ENCODE measurements at places on chromosomes 3 and 15.

DNA sequence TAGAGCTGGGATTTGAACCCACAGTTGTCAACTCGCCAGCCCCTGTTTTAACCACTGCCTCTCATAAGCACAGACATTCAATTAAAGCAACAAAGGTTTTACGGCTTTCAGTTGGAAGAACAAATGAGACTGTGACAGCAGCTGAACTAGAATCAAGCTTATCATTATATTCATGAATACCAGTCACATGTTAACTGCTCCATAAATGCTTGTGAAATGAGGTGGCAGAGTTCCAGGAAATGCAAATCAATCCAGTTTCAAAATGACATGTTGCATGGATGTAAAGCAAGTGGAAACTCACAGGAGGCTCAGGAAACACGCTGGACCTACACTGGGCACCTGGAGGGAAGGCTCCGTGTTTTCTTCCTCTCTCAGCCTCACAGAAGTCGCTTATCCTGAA, 3.9 kb downstream of the GP5 start:
- DNase-seq = no peak

DNA sequence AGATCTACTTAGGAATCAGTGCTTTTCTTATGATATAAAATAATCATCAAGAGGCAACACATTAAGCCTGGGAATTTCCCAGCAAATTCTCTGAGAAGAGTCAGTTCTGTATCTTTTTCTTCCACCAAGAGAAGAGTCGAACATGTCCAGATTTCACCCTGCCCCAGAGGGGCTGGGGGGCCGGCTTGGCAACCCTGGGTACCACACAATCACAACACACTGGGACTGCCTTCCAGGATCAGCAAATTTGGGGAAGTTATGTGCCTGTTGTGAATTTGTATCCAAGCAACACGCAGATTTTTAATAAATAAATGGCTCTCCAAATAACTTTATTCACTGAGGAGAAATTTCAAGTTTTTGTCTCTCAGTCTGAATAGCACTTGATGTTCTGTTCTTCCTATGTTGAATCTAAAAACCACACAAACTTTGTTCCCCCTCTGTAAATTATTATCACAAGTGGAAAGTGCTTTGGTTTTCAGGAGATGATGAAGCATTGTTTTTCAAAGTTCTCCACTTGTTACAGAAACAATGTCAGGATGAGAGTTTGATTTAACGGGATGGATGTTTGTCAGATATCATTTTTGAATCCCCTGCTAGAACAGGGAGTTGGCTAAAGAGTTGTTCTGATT, 357.2 kb downstream of the ZNF385D start:
- DNase-seq = no peak

- no peak for DNase-seq
These were observed 687.0 kb downstream of the NTRK3 start for GRCh38 chr15:87569581-87569980.

DNA sequence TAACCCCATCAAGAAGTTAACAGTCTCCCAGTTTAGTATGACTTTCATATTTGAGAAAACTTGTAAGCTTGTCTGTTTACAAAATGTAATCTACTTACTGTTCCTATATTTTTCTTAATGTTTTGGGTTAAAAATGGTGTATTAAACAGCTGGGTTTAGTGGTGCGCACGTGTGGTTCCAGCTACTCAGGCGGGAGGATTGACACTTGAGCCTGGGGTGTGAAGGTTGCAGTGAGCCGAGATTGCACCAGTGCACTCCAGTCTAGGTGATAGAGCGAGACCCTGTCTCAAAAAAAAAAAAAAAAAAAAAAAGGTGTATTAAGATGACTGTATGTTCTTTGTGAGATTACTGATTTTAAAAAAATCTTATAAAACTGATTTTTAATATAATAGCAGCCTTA, 69.3 kb downstream of the BBX start:
- DNase-seq = no peak

DNA sequence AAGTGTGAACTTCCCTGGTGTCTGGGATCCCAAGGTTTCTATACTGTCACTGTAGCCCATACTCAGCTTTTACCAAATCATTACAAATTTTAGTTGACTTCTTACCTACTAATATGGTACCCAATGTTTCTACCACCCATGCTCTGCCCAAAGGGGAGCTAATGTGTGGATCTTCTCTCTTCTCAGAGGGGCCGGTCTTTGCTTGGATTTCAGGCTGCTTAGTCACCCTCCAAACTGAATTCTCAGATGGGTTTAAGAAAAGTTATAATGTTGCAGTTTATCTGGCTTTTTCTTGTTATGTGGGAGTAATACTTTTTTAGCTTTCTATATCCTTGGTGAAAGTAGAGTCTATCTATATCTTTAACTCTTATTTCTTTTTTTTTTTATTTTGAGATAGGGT, 67.1 kb upstream of the AKAP13 start:
- DNase-seq = no peak

DNA sequence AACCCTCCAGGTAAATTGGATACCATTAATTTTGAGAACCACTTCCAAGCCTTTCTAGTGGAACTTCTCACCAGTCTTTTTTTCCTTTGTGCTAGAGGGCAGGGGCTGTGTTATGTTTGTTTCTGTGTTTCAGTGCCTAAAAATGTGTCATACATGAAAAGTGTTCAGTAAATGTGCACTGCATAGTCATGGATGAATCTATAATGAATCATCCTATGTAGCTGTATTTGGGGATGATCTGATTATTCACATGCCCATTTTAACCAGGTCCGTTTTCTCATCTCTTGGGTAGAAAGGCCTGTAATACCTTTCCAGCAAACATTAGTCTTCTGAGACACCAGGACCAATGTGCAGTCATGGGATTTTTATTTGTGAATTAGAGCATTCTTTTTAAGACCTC, 583.0 kb upstream of the GOLIM4 start:
- DNase-seq = no peak

- no peak for DNase-seq
These were observed 604.3 kb downstream of the FGF12 start for GRCh38 chr3:192122832-192123594.

GRCh38 chr3:110576960-110577359, 494.7 kb upstream of the NECTIN3 start:
- DNase-seq = no peak

DNA sequence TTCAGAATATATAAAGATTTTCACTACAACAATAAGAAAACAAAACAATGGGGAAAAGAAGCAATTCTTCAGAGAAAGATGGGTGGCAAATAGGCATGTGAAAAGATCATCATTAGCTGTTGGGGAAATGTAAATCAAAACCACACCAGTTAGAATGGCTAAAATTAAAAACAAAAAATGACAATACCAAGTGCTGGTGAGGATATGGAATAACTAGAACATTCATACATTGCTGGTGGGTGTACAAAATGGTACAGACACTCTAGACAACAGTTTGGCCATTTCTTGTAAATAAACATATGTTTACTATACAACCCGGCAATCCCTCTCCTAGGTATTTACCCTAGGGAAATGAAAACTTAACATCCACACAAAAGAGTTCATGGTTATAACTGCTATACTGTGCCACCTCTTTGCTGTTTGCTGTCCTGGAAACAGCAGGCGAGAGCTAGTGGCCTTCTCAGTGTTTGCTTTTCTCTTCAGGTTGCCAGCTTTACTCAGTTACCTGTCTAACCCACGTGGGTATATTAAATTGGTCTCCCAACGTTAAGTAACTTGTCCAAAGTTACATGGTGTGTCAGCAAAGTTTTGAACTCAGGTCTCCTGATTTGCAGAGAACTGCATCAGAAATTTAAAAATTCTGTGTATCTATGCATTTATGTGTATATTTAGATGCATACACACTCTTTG, 4.6 kb upstream of the NIT2 start:
- no peak for DNase-seq

DNA sequence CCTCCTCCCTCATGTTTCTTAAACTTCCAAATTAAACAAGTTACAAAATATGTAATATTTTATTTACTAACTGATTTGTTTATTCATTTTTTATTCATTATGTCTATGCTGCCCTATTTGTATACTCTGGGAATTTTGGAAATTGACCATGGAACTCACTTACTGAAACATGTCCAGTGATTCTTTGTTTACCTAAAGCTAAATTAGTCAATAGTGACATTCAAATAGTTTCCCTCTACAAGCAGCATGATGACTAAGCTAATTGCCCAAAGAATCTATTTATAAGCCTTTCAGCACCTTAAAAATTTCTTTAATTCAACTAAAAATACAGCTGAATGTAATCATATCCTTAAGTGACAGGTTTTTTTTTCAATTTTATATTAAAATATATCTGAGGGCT, 437.7 kb downstream of the SI start:
- DNase-seq = no peak

DNA sequence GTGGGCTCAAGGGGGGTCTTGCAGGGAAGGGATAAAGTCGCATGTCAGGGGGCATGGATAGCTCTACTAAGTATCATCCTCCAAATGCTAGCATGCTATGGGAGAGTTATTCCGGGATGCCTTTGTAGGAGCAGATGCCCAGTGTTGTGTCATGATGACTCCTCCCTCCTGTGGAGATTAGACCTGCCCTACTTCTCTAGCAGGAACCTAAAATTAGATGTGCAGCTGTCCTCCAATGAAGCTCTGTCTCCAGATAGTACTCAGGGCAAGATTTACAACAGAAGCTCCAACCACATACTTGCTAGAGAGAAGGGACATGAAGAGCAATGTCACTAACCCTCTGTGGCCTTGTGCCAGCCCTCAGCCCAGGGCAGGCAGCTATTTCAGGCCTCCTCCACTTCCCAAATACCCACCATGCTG, 82.5 kb downstream of the AGBL1 start:
- DNase-seq = no peak

DNA sequence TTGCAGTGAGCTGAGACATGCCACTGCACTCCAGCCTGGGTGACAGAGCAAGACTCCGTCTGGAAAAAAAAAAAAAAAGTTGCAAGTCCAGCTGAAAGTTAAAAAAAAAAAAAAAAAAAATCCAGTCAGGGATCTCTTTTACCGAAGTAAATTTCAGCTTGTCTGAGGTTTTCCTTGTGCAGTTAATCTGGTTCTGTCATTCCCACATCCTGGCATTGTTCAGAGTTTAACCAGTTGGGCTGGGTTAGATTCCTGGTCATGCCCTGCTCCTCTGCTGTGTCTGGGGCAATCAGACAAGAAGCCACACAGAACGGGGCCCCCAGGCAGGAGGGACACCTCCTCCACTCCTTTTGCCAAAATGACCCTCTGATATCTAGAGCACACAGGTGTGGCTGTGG, 84.1 kb upstream of the KLHL25 start:
- no peak for DNase-seq

GRCh38 chr3:188807006-188807405, 364.8 kb upstream of the TPRG1 start:
- DNase-seq = no peak

DNA sequence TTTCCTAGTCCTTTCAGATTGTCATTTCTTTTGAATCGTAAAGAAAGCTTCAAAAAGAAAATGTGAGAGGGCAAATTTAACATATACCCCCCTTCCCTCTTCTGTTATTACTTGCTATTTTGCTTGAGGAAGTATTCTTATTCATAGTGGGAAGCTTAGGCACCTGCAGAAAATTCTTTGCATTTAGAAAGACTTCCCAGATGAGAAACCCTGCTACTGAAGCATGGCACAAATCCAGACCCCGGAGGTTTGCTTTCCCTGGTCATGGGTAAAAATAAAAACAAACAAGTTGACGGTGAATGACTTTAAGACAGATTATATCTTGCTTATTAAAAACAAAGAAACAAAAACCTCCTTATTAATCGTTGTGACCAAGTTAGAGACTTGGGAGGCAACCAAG, 93.9 kb downstream of the IL5RA start:
- no peak for DNase-seq

GRCh38 chr3:51968170-51968775, 1.0 kb upstream of the PCBP4 start:
- DNase-seq = peak; percentile 48

GRCh38 chr3:101849714-101850245, 466 bp downstream of the NFKBIZ start:
- DNase-seq = peak; percentile 59

GRCh38 chr3:177595530-177596188, 398.4 kb upstream of the TBL1XR1 start:
- DNase-seq = no peak

GRCh38 chr3:148943506-148944205, 47.7 kb upstream of the GYG1 start:
- DNase-seq = no peak

DNA sequence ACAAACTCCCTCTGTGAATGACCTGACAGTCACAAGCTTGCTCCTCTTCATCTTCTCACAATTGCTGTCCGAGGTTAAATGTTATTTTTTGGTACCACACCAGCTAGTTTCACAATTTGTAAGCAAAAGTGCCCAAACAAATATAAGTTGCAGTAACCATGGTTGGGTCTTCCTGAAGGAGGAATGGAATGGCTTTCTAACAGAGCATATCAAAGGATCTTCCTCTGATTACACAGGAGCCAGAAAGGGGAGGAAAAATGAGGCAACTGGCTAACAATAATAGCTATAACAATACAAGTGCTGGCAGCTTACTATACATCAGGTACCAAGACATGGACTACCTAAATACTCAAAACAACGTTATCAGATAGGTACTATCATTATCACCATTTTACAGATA, 90.4 kb downstream of the WWTR1 start:
- no peak for DNase-seq

DNA sequence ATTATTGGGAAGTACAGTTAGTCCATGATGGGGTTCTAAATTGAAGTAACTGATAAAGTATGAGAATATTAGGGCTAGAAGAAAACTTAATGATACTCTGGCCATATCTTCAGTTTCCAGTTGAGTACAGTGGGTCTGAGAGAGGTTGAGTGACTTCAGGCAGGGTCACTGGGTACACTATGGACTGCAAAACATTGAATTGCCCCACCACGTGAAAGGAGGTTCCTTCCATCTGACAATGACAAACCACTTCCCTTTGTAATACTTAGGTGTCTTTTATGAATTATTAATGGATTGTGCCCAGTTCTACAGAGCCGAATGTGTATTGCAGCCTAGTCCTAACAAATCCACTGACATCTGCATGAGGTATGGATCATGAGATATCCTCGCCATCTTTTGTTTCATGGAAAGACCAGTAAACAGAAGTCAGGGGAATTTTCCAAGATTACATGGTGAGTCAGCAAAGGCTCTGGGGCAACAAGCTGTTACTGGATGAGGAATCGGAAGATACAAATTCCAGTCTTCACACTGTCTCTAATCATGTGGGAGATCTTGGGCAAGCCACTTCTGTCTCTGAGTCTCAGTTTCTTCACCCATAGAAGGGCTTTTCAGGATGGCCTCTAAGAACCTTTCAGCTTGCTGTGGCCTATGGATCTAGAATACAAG, 66.5 kb upstream of the BCL6 start:
- no peak for DNase-seq

All from uterus (tissue), 4 donors.